ENCODE measurements at places on chromosomes 2 and 18.

DNA sequence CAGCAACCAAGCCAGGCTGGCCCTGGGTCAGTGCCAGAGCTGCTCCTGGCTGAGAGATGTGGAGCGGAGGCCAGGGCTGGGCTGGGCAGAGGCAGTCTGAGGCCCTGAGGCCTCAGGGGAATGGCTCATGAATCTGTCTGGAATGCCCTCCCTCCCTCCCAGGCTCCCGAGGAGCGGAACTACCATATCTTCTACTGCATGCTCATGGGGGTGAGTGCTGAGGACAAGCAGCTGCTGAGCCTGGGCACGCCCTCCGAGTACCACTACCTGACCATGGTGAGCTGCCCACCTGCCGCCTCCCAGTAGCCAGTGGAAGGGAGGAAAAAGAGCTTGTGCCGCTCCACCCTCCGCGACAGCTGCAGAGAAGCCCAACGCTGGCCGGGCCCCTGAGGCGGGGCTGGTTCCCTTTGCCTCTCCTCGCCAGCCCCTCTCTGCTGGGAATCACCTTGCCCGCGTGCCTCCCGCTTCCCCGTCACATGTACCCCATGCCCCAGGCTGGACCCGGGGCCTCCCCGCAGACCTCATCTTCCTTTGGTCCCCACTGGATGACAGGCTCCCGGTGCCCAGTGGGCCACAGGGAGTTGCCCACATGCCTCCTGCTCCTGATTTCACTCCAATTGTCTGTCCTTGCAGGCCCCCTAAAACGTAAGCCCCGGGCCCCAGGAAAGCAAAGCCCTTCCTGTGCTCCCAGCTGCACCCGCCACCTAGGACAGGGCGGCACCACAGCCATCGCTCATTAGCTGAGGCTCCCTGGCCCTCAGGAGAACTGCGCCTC, 41.1 kb downstream of the MYO7B start:
- DNase-seq: peak; percentile 26

- no peak for DNase-seq
Measured at GRCh38 chr2:42652086-42652485, 83.7 kb downstream of the MTA3 start.

DNA sequence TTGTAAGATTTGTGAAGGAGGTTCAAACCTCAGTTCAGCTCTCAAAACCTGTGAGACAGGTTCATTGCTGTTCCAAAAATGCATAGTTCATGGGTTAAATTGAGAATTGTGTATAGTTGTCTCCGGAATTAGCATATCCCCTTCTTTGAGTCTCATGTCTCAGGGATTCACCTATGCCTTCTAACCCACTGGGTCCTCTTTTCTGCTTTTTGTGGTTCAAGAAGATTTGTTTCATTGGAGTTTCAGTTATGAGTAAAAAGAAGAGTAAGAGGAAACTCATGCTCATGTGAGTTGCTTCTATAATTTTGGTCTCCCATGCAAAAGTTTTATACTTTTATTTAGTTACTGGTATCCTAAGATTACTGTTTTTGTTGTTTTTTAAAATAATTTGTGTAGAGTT, 1219.8 kb upstream of the ZEB2 start:
- DNase-seq: no peak

GRCh38 chr18:56799756-56800155, 148.6 kb downstream of the WDR7 start:
- DNase-seq: peak; percentile 49
